ENCODE measurements at places on chromosomes 7 and 10.

GRCh38 chr7:120992965-120993494 is 4.5 kb downstream of the CPED1 start:
- no peak for DNase-seq

DNA sequence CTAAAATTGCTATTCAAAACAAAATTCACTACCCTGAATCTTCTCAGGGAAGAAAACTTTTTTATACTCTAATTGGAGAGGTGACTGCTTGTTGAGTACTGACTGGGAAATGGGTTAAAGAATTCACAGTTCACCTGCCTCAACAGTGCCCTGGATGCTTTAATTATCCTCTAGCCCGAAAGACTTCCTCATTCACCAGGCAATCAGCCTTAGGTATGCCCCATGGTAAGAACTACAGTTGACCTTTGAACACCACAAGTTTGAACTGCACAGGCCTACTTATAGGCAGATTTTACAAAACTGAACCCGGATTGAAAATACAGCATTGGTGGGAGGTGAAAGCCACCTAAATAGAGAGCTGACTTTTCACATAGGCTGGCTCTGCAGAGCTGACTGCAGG is 175.3 kb downstream of the ELAPOR2 start:
- DNase-seq: no peak

DNA sequence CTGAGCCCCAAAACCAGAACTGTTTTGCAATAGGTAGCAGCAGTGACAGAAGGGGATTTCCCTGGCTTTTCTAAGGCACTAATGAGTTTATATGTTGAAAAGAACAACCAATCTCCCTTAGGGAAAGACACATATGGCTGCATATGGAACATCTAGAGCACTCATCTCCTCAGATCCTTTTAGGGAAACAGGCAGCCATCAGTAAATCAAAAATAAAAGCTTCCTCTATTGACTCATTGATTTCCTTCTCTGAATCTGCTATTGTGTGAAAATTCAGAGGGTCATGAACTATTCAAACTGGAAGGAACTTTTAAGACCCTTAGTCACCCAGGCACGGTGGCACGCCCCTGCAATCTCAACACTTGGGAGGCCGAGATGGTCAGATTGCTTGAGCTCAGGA is 110.9 kb upstream of the NANOS1 start:
- no peak for DNase-seq

- DNase-seq: no peak
These were observed 90.9 kb downstream of the ACTR3B start for GRCh38 chr7:152850420-152850819.

DNA sequence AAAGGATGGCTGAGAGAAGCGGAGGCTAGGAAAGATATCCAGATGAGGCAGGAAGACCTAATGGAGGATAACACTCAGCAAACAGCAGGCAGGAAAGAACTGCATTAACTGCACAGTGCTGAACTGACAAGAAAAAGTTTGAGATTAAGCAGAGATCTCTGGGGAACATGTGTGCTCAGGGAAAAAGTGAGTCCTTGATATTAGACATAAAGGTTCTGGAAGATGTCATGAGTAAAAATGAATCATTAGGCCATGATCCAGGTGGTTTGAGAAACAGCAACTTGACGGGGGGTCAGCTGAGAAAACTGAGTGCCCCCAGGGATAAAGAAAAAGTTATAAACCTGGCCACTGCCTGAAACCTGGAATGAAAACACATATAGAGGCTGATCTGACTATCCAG is 27.3 kb upstream of the ANK3 start:
- no peak for DNase-seq

- DNase-seq: no peak
These were observed 85.5 kb downstream of the ADCY1 start for GRCh38 chr7:45659496-45660139.

DNA sequence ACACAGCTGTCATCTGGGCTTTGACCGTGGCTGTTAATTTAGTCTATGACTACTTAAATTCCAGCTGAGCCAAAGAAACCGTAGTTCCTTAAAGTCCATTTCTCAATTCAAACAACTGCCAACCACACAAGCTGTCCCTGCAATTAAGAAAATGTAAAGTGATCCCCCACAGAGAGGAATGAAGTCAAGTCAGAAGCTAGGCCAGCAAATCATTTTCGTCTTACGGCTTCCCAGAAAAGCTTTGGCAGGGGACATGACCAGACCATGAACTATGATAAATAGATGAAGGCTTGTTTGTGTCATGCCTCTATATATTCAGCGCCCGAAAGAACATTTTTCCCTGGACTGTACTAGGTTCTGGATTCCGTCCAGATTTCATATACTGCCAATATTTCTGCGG is 54.6 kb downstream of the HACD1 start:
- DNase-seq: no peak

- no peak for DNase-seq
These were observed 24.6 kb upstream of the MKLN1 start for GRCh38 chr7:131302876-131303707.

DNA sequence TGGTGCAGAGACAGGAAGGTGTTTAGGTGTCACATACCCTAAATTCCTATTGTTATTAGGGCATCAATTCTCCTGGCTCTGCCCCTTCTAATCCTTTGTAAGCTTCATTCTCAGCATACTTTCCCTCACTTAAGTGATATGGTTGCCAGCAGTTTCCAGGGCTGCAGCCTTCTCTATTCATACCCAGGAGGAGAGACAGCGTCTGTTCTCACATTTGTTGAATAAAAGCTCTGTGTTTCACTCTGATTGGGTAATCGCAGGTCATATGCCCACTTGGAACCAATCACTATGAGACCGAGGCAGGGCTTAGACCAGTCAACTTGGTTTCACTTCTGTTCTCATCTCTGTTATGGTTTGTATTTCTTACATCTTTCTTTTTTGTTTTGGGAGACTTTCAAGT is 109.6 kb upstream of the MTPN start:
- no peak for DNase-seq

DNA sequence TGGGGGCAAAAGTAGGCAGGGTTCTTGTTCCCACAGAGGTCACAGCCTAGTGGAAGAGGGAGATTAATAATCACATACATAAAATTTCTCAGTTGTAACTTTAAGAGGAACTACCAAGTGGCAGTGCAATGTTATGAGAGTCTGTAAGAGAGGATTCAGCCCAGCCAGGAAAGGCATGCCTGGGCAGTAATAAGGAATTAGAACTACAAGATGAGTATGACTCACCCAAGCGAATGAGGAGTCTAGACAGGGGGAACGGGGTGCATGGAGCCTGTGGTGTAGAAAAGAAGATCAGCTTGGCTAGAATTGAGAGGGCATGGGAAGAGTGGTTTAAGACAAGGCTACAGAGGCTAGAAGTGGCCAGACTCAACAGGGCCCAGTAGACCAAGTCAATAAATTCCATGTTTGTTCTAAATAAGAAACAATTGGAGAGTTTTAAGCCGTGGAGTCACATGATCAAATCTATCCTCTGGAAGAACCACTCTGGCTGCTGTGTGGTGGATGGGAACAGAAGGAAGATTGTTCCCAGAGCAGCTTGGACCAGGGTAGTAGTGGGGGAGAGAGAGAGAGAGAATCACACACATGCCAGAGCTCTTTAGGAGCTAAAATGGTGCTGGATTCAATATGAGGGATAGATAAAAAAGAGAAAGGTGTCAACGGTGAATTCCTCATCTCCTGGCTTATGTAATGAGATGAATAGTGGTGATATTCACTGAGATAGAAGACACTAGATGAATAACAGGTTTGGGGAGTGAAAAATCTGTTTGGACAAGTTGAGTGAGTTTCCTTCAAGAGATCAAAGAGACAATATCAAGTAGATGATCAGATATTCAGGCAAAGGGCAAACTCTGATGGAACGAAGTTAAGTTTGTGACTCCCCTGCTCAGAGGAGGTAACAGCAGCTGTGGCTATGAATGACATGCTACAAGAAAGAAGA is 265.1 kb downstream of the FGFR2 start:
- no peak for DNase-seq

GRCh38 chr7:75688200-75689136 is 50.3 kb downstream of the HIP1 start:
- DNase-seq: no peak

- no peak for DNase-seq
These were observed 8.9 kb downstream of the COL17A1 start for GRCh38 chr10:104076743-104077160.

DNA sequence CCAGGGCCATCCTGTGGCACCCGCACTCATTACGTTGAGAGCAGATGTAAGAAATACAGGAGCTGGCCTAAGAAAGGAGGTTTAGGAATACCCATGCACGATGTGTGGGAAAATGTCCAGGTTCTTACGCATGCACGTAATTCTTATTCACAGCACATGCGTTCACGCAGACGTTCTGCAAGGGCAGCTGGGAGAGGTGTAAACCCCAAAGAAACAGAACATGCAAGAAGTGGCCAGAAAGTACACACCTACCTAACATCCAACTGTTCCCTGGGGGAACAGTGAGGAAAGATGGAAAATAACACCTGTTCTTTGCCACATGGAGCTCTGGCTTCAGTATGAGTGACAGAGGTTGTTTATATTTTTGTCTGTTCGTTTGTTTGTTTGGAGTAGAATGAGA is 285.6 kb downstream of the PRPF18 start:
- DNase-seq: no peak

Data from stimulated activated CD8-positive, alpha-beta memory T cell treated with anti-CD3 and anti-CD28 coated beads, Interleukin-4, amount 100 ng/mL, for 48 hours (primary cell).